Chondrocyte (in vitro differentiated cells): ENCODE measurements at places on chromosomes 7 and 10.
A peak's percentile ranks its signal among the peaks of the same experiment; 100 is the strongest.

DNA sequence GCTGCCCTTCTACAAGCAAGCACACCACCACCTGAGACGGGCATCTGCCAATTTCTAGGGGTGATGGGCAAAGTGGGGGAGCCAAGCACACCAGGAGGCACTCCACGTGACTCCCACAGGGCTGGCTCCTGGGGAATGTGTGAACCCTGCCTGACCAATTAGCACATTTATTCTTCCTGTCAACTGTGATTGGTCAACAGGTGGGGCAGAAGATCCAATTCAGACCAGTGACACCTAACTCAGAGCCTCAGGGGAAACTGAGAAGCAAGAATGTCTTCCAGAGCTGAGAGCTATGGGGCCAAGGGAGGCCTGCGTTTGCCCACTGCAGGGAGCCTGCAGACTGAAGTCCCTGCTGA is 15.4 kb downstream of the TMEM273 start:
- no peak for DNase-seq

GRCh38 chr7:129773328-129773731 is 161.8 kb downstream of the NRF1 start:
- DNase-seq = no peak

DNA sequence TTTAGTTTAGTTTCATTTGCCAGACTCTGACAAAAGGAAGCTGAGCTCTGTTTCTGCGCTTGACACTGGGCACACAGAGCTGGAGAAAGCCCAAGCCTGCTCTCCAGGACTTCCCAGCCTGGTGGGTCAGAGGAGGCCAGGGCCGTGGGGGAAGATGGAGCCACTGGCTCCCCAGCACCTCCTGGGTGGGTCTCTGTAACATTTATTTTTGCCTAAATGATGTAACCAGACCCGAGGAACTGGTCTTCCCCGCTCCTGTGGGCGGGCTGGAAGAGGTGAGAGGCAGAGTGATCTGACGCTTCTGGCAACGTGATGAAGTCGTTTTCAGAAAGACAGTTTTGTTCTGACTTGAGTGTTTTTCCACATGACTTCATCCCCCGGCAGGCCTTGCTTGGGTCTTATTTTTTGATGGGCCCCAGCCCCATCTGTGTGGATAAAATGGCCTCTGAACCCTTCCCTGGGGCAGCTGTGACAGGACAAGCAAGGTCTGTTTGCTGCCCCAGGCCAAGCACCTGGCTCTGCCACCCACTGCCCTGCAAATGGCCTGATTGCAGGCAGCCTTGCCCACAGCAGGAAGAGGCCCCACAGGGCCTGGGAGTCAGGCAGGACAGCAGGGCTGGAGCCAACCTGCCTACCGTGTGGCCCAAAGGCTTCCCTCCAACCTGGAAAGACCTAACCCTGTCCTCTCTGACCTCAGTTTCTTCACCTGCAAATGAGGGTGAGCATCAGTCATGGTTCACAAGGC is 304.9 kb upstream of the ZMIZ1 start:
- DNase-seq = no peak

DNA sequence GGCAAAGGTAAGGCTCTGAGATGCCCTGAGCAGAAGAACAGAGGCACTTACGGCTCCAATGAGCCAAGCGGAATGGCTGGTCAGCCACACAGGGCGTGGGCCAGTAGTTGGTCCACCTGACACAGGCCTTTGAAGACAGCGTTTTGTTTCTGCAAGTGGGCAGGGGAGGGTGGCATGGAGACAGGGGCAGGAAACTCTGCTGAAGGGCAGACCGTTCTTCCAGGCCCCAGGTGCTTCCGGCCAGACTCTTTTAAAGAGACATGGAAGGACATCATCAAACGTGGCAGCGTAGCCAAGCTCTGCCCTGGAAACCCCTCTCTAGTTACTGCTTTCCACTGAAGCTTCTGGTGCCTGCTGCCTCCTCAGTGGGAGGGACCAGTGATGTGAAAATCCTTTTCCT is 77.5 kb upstream of the KMT2E start:
- DNase-seq = no peak

DNA sequence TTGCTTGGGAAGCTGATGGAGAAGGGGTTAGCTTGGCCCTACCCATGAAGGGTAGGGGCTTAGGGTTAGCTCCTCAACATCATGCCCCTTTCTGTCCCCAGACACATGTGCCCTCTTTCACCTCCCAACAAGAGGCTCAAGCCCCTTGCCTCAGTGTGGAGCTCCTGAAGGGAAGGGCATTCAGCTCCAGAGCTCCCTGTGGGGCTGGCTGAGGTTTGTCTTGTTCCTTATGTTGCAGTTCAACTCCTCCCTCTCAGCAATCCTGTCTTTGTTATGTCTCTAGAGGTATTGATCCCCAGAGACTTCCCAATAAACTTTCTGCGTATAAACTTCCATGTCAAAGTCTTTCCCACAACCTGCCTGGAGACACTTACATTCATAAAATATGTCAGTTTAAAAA is 252.2 kb upstream of the SP4 start:
- DNase-seq = no peak

- no peak for DNase-seq
These were observed 300.6 kb downstream of the ZEB1 start for GRCh38 chr10:31619531-31620061.

GRCh38 chr7:5514440-5515035 is 90.9 kb upstream of the TNRC18 start:
- DNase-seq = no peak

- DNase-seq = no peak
These were observed 18.6 kb downstream of the NSMCE4A start for GRCh38 chr10:121956111-121957061.

GRCh38 chr10:6398399-6398798 is 181.7 kb downstream of the PRKCQ start:
- DNase-seq = no peak

DNA sequence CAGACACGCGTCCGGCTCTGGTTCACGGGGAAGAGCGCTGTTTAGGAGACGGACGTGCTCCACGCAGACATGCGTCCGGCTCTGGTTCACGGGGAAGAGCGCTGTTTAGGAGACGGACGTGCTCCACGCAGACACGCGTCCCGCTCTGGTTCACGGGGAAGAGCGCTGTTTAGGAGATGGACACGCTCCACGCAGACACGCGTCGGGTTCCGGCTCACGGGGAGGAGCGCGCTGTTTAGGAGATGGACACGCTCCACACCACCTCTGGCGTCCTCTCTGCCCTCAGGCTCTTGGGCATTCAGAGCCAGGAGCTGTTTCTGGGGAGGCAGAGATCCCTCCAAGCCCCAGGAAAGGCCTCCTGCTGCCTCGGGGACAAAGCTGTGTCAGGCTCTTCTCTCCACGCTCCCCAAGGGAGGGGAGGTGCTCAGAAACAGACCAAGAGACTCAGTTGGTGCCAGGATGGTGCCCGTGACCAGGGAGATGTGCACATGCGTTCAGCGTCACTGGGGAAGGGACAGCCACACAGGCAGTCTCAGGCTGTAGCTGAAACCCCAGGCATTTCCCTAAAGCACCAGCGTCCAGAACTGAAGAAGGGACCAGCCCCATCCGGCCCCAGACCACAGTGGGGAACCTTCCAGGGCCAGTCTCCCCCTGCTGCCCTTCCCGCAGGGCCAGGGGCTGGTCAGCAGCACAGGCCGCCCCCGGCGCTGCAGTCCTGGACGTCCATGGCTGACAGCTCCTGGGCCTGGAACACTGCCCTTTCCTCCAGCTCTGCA is 175.6 kb downstream of the ELFN1 start:
- peak; percentile 86 for DNase-seq

GRCh38 chr10:65194555-65194954 is 1673.4 kb downstream of the REEP3 start:
- DNase-seq = no peak

- DNase-seq = no peak
These were observed 523.9 kb upstream of the NRP1 start for GRCh38 chr10:33858326-33858725.

- DNase-seq = no peak
These were observed 747 bp downstream of the GDI2 start for GRCh38 chr10:5812283-5813090.

- DNase-seq = no peak
These were observed 29.6 kb upstream of the TMEM213 start for GRCh38 chr7:138768241-138768640.

GRCh38 chr10:47288236-47288635 is 11.8 kb upstream of the GDF10 start:
- no peak for DNase-seq

- DNase-seq = no peak
These were observed 41.1 kb upstream of the DUSP5 start for GRCh38 chr10:110456523-110457091.

- no peak for DNase-seq
These were observed 22.7 kb downstream of the FAM133B start for GRCh38 chr7:92567460-92567859.

DNA sequence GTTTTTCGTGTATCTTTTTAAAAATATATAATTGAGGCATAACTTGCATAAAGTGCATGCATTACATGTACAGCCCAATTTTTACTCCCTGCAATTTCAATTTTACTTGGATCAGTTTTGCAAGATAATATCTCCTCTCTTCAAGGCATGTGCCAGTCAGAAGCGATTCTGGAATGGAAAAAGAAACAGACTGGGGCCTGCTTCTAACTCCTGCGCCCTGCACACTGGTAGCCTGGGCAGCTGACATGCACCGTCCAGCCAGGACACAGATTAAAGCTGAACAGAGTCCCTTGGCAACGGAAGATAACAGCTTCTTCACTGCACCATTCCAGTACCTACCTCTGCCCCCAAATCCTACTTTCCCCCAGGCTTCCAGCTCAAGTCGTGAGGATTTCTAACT is 182.1 kb downstream of the FAM107B start:
- DNase-seq = no peak

DNA sequence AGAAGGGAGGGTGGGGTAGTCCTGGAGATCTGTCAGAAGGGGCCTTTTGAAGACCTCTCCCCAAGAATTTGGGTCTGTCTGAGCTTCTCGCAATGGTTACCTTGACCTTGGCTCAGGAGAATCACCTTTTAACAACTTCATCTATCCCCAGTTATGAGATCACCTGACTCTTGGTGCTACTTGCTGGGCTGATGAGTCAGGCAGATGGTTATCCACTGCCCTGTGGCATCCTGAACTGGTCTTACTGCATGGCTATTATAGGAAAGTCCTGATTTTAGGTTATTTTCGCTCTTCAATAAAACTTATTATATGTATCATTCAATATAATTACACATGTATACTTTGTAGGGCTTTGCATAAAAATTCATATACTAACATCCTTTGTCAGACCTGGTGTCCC is 274.7 kb downstream of the GFRA1 start:
- no peak for DNase-seq

DNA sequence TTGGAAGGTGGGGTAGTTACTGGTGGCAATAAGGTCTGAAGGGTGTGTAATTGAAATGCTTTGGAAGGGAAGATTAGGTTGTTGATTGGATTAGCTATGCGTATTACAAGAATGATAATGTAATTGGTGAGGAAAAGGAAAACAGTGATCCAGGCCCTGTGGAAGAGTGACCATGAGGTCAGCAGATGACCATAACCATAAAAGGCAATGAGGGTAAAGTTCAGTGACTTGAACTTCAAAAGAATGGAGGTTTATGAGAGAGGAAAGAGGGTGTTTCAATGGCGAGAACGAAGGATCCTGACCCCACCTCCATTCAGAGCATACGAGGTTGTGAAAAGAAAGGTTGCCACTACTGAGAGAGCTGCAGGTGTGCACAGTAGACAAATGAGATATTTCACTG is 439.7 kb downstream of the CCSER2 start:
- DNase-seq = no peak

DNA sequence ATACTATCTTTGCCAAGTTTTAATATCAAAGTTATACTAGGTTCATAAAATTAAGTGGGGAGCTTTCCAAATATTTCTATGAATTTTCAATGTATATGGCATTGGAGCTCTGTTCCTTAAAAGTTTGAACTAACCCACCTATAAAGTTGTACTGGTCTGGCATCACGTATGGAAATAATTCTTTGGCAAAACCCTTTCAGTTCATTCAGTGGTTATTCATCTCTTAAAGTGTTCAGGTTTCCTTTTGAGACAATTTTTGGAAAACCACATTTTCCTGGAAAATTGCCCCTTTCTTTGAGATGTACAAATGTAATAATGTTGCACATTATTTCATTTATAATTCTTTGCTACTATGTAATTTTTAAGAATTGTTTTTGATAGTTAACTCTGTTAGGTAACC is 62.5 kb upstream of the INPP5A start:
- DNase-seq = no peak

- DNase-seq = peak; percentile 88
These were observed 8.0 kb downstream of the FLNC start for GRCh38 chr7:128838109-128838779.

DNA sequence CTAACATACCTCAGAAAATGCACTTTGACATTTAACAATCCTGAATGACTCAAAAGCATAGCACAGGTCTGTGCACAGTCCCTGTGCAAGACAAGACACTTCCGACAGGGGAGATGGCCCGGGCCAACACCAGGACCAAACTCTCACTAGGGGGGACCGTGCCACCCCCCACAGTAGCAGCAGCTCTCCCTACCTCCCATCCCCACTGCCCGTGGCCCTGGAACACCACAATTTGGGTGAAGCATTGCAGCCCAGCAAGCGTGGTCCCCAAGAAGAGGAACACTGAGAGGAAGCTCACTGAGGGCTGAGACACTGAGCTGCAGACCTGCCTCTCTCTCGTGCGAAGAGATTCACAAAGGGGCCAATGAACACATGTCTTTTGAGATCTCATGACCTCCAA is 26.0 kb downstream of the PTPRN2 start:
- DNase-seq = peak; percentile 69

GRCh38 chr7:88226886-88227516 is 7.2 kb upstream of the SRI start:
- DNase-seq = no peak

DNA sequence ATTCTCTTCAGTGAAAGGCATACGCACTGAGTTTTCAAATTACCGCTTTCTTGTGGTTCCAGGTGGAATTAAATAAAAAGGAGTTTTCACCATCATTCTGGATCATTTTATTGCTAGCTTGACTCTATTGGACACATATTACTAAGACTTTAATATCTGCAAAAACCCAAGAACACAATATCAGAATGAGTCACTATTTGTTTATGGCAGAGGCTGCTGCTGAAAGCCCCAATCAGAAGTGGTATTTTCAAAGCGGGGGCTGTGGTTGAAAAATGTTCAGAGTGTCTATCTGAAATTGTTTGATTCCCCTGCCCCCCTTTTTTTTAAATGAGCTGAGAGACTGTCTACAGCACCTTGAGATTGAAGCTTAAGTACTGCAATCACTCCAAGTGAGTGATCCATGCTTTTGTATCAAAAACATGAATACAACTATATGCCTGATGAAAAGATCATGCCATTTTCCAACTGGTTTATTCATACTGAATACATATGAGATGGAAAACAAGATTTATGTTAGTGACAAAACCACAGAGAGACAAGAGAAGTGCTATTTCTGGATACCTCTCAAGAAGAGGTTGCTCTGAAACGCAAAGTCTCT is 376.4 kb downstream of the HTR7 start:
- DNase-seq = no peak

DNA sequence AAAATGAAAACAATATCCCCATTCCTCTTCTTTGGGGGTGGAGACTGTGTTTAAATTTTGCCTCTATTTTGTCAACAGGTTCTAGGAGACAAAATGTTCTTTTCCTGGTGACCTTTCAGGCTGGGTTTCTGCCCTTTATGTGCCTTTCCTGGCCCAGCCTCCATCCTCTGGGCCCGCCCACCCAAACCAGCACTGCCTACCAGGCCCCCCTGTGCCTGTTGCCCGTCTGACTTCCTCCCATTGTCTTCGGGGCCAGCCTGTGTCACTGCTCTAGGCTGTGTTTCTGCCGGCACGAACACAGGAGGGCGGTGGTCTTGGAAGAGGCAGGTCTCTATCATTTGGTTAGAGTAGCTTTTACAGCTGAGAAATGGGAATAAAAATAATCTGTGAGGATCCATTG is 13.9 kb downstream of the TSPAN14 start:
- DNase-seq = no peak
